ENCODE measurements at places on chromosomes 2 and 18.
A peak's percentile ranks its signal among the peaks of the same experiment; 100 is the strongest.

- no peak for DNase-seq
Measured at GRCh38 chr2:34848132-34848531, 1249.0 kb upstream of the FAM98A start.

GRCh38 chr2:152433791-152434190, 98.8 kb downstream of the FMNL2 start:
- no peak for DNase-seq

GRCh38 chr2:207073801-207074678, 91.7 kb downstream of the KLF7 start:
- DNase-seq, result no peak

DNA sequence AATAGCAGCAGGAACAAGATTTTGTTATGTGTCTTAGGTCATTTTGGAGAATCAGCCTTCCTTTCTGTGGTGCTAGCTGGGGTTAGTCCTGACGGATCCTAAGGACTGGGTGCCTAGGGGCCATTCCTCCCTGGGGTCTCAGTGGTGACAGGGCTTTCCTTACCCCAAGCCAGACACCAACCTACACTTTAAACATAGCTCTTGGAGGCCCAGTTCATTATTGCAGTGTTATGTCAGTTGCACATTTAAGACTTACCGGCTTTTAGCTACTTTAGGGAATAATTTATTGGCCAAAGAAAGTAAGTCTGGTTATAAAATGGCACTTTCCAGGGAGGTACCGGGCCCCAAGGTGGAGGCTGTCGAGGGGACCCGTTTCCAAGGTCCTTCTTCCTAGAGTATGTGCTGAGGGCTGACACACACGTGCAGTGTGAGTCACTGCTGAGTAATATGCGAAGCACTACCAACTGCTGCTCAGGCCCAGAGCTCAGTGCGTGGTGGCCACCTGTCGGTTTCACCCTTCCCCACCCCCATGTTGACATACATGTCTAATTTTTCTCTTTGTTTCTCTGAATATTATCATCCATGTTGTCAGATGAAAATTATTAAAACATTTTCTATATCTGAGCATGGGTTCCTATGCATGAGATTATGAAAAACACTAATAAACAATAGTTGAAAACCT, 37.0 kb upstream of the GRHL1 start:
- DNase-seq, result peak; percentile 88

GRCh38 chr2:137747509-137747908, 216.8 kb upstream of the HNMT start:
- no peak for DNase-seq

- no peak for DNase-seq
Measured at GRCh38 chr2:143933946-143934569, 585.9 kb downstream of the ZEB2 start.

All from myocyte (in vitro differentiated cells).